Activated T-helper 2 cell treated with anti-CD3 and anti-CD28 coated beads, Interferon-gamma antibody, Interleukin-2, Interleukin-4, amounts not matched to agents 10 μg/mL and 5 μg/mL and 100 μg/mL, durations not matched to agents 14 hours and 24 hours and 36 hours (primary cell): ENCODE measurements at places on chromosomes 4 and X.

- no peaks in the 10 kb centered on the region for H3K4me1 ChIP-seq
- no peaks in the 10 kb centered on the region for H3K36me3 ChIP-seq
- no peak overlapping the region for H3K27ac ChIP-seq
- DNase-seq: no peak
- no peak overlapping the region for H3K4me3 ChIP-seq
Observed at GRCh38 chrX:55663584-55663983, 40.4 kb downstream of the FOXR2 start.

DNA sequence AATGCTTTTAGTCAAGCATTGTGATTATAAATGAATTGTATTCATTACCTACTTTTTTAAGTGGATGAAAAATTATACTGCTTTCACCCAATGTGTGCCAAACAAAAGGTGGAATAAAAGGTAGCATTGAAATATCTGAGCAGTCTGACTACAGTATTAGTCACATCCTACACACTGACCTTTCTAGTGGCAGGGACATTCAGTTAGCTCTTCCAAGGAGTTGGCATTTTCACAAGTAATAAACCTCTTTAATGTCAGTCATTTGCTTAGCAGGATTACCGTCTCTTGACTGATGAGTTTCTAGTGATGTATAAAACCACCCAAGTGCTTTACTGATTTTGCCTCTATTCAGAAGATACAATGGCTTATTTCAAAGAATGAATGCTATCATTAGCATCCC lies 687.9 kb downstream of the ARAP2 start:
- H3K27me3 ChIP-seq: no peaks in the 10 kb centered on the region
- H3K4me1 ChIP-seq: no peaks in the 10 kb centered on the region
- DNase-seq: no peak
- no peak overlapping the region for H3K27ac ChIP-seq
- no peaks in the 10 kb centered on the region for H3K36me3 ChIP-seq

- H3K27ac ChIP-seq: no peak overlapping the region
- peaks cover 52% of the 10 kb centered on the region for H3K27me3 ChIP-seq
- no peaks in the 10 kb centered on the region for H3K36me3 ChIP-seq
- DNase-seq: no peak
- peak overlapping the region; percentile 73 for H3K4me3 ChIP-seq
- peaks cover 9% of the 10 kb centered on the region for H3K4me1 ChIP-seq
Observed at GRCh38 chr4:74098427-74098994, 484 bp downstream of the CXCL2 start.

DNA sequence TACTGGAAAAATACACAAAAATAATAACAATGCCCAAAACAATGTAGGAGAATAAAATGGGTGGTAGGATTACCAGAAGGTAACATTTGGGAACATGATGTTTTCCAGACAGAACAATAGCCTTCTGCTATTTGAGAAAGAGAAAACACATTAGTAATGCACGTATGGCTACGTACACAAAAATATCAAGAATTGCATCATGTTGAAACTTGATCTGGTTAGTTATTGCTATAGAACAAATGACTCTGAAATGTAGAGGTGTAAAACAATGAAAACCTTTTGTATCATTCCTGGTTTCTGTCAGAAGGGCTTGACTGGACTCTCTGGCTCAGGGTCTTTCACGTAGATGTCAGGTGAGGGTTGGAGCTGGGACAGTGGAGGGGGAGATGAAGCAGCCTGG lies 1040.0 kb downstream of the FAT4 start:
- H3K4me1 ChIP-seq: no peaks in the 10 kb centered on the region
- H3K4me3 ChIP-seq: no peak overlapping the region
- H3K27ac ChIP-seq: no peak overlapping the region
- H3K27me3 ChIP-seq: no peaks in the 10 kb centered on the region

- no peak overlapping the region for H3K4me3 ChIP-seq
- H3K36me3 ChIP-seq: no peaks in the 10 kb centered on the region
- DNase-seq: no peak
- H3K27ac ChIP-seq: no peak overlapping the region
Observed at GRCh38 chr4:3461515-3462291, 1.4 kb upstream of the DOK7 start.

GRCh38 chr4:62601737-62602136 lies 1401.6 kb downstream of the ADGRL3 start:
- no peaks in the 10 kb centered on the region for H3K4me1 ChIP-seq
- H3K4me3 ChIP-seq: no peak overlapping the region
- H3K36me3 ChIP-seq: no peaks in the 10 kb centered on the region
- DNase-seq: no peak
- no peaks in the 10 kb centered on the region for H3K27me3 ChIP-seq
- H3K27ac ChIP-seq: no peak overlapping the region

DNA sequence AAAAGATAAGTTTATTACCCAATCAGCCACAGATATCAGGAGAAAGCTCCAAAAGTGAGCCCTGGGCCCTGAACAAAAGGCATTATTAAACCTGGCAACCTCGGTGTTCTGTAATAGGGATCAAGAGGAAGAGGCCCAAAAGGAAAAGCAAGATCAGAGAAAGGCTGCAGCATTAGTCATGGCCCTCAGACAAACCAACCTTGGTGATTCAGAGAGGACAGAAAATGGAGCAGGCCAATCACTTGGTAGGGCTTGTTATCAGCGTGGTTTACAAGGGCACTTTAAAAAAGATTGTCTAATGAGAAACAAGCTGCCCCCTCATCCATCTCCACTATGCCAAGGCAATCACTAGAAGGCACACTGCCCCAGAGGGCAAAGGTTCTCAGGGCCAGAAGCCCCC lies 75.7 kb downstream of the AGTR2 start:
- no peaks in the 10 kb centered on the region for H3K36me3 ChIP-seq
- no peaks in the 10 kb centered on the region for H3K27me3 ChIP-seq
- DNase-seq: no peak
- H3K27ac ChIP-seq: no peak overlapping the region

DNA sequence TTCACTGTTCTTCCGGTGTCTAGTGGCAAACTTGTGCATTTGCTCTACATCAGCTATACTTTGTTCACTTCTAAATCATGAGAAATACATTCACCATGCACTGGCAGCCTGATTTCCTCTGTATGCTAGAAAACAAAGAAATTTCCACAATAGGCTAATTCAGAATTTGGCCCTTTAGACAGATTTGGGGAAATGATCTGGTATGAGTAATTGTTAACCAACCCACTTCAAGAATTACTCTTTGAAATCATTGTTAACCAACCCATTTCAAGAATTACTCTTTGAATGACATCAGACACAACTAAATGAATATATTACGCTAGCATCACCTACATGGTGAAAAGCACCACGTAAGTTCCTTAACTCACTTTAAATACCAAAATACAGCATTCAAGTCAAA lies 14.6 kb downstream of the APBB2 start:
- H3K27me3 ChIP-seq: peaks cover 19% of the 10 kb centered on the region
- no peak overlapping the region for H3K27ac ChIP-seq
- no peak overlapping the region for H3K4me3 ChIP-seq
- no peak for DNase-seq
- no peaks in the 10 kb centered on the region for H3K4me1 ChIP-seq

GRCh38 chr4:73729534-73730165 lies 10.7 kb upstream of the CXCL8 start:
- no peak overlapping the region for H3K27ac ChIP-seq
- H3K27me3 ChIP-seq: peaks cover 7% of the 10 kb centered on the region
- H3K4me3 ChIP-seq: no peak overlapping the region
- no peak for DNase-seq

DNA sequence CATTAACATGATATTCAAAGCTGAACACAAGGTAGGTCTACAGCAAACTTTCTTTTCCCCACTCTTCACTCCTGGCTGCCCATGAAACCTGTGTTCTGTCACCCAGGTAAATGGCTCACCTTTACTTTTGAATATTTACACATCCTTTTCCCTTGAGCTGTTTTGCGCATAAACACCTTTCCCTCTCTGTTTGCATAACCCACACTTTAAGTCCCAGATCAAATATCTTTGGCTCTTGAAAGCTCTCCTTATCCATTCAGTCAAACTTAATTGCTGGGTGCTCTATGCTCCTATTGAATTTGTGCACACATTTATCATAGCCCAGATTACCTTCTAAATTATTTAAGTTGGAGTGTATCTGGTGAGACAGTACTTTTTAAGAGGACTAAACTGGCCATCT lies 51.7 kb upstream of the ATP8A1 start:
- H3K27me3 ChIP-seq: peaks cover 5% of the 10 kb centered on the region
- no peaks in the 10 kb centered on the region for H3K4me1 ChIP-seq
- no peak overlapping the region for H3K4me3 ChIP-seq
- H3K27ac ChIP-seq: no peak overlapping the region
- no peak for DNase-seq
- H3K36me3 ChIP-seq: no peaks in the 10 kb centered on the region

DNA sequence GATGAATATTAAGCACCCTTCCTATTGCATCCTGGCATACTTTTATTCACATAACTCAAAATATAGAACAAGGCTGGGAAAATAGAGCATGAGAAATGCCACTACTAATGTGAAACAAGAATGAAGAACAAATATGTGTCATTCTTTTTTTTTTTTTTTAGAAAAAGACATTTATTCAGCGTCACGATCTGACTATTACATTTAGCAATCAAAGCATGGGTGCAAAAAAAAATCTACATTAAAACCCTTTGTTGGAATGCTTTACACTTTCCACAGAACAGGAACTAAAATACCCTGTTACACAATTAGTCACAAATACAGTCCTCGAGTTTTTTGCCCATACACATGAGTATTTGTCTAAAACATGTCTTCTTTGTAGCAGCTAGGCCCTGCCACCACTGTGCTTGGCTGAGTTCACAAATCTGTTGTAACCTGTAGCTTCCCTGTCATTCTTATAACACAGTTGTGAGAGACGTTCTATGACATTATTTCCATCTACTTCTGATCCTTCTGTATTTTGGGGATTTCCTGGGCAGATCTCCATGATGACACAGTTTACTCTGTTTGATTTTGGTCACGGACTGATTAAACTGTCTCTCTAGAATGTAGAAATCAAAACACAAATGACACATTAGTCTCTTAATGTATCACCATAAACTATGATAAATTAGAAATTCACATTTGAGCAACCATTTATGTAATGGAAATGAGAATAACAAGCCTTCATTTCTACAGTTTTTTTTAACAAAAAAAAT lies 9.4 kb upstream of the TET2 start:
- no peak overlapping the region for H3K27ac ChIP-seq
- no peaks in the 10 kb centered on the region for H3K27me3 ChIP-seq
- no peak for DNase-seq
- H3K36me3 ChIP-seq: no peaks in the 10 kb centered on the region

- H3K27me3 ChIP-seq: no peaks in the 10 kb centered on the region
- H3K4me1 ChIP-seq: no peaks in the 10 kb centered on the region
- no peak for DNase-seq
- no peak overlapping the region for H3K4me3 ChIP-seq
- no peaks in the 10 kb centered on the region for H3K36me3 ChIP-seq
Observed at GRCh38 chrX:14758029-14758491, 114.8 kb downstream of the FANCB start.

GRCh38 chrX:67604979-67605703 lies 61.3 kb downstream of the AR start:
- H3K4me1 ChIP-seq: no peaks in the 10 kb centered on the region
- no peak for DNase-seq
- H3K36me3 ChIP-seq: no peaks in the 10 kb centered on the region
- no peak overlapping the region for H3K4me3 ChIP-seq
- H3K27ac ChIP-seq: no peak overlapping the region
- H3K27me3 ChIP-seq: no peaks in the 10 kb centered on the region
